ENCODE measurements at places on chromosomes 16 and 17.

GRCh38 chr16:85187002-85187401, 74.7 kb upstream of the CIBAR2 start:
- no peak for DNase-seq

GRCh38 chr17:45092911-45093430, 31.9 kb downstream of the NMT1 start:
- DNase-seq, result no peak

DNA sequence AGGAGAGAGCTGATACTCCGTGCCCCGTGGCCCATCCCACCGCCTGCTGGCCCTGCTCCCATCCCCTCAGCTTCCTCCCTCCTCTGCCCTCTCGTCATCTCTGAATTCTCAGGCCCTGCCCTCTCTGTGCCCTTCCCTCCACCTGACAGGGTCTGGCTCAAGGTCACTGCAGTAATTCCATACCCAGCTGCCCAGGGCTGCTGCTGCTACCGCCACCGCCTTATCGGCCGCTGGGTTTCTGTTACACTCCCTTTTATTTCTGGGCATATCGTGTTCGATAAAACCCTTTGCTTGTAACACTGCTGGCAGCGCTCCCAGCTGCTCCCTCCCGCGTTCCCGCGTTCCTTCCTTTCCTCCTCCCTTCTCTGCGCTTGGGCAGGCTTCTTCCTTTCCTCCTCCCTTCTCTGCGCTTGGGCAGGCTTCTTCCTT, 1.2 kb downstream of the EPN3 start:
- DNase-seq, result no peak

- DNase-seq, result no peak
These were observed 28.8 kb downstream of the RNF43 start for GRCh38 chr17:58388302-58389190.

GRCh38 chr17:67160791-67161190, 84.2 kb downstream of the HELZ start:
- no peak for DNase-seq

GRCh38 chr16:84514874-84515835, 10.7 kb upstream of the MEAK7 start:
- DNase-seq, result peak; percentile 18

DNA sequence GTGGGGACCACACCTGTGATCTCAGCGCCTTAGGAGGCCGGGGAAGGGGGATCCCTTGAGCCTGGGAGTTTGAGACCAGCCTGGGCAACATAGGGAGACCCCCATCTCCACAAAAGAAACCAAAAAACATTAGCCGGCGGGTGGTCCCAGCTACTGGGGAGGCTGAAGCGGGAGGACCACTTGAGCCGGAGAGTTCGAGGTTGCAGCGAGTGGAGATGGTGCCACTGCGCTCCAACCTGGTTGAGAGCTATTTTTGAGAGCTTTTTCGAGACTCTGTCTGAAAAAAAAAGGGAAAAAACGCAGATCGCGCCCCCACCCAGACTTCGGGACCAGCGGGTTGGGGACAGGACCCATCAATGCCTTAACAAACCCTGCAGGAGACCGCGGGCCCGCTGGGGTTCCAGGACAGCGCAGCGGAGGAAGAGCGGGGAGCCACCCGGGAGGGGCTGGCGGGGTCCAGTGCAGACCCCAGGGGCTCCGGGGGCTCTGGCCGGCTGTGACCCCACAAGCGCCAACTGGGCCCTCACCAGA, 762 bp upstream of the BAIAP3 start:
- DNase-seq, result no peak

- no peak for DNase-seq
These were observed 28.7 kb downstream of the TMEM186 start for GRCh38 chr16:8768692-8769091.

DNA sequence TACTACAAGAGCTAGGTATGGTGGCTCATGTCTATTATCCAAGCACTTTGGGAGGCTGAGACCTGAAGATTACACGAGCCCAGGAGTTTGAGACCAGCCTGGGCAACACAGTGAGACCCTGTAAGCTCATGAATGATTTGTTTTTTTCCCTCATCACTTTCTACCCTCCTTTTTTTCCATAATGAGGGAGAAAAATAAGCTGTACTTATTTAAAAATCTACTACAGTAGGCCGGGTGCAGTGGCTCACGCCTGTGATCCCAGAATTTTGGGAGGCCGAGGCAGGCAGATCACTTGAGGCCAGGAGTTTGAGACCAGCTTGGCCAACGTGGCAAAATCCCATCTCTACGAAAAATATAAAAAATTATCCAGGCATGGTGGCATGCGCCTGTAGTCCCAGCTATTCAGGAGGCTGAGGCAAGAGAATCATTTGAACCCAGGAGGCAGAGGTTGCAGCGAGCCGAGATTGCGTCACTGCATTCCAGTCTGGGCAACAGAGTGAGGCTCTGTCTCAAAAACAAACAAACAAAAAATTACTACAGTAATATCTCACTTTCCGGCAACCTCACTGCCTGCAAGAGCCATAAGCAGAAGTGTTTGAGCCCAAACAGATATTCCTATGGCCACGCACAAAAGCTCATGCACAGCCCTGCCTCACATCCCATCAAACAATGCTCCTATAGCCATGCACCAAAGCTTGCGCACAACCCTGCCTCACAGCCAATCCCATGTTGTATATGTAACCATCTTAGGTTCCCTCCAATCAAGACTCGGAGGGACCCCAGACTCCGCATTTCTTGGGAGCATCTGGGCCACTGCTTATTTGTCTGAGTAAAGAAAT, 37.4 kb downstream of the TK2 start:
- DNase-seq, result no peak

DNA sequence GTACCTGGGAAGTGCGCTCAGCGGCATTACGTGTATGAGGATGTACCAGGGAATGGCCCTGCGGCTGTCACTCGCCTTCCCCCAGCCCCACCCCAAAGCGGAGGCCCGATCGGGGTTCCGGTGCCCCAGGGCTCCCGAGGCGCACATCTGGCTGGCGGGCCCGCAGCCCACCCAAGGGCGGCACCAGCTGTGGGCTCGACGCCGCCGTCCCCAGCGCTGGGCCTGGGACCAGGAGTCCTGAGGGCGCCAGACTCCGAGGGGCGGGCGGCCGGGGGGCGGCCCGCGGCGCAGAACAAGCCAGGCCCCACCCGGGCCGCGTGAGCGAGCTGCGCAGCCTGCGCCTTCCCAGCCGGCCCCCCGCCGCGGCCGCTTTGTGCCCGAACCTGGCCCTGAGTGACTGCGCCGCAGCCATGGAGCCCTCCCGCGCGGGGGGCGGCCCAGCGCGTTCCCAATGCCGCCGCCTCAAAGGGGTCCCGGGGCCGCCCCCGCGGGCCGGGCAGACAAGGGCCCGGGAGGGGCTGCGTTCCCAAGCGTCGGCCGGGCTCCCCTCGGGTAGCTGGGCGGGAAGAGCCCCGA, 17.4 kb downstream of the ZNF423 start:
- DNase-seq, result no peak
